ENCODE measurements at places on chromosomes 16 and 17.
A peak's percentile ranks its signal among the peaks of the same experiment; 100 is the strongest.

DNA sequence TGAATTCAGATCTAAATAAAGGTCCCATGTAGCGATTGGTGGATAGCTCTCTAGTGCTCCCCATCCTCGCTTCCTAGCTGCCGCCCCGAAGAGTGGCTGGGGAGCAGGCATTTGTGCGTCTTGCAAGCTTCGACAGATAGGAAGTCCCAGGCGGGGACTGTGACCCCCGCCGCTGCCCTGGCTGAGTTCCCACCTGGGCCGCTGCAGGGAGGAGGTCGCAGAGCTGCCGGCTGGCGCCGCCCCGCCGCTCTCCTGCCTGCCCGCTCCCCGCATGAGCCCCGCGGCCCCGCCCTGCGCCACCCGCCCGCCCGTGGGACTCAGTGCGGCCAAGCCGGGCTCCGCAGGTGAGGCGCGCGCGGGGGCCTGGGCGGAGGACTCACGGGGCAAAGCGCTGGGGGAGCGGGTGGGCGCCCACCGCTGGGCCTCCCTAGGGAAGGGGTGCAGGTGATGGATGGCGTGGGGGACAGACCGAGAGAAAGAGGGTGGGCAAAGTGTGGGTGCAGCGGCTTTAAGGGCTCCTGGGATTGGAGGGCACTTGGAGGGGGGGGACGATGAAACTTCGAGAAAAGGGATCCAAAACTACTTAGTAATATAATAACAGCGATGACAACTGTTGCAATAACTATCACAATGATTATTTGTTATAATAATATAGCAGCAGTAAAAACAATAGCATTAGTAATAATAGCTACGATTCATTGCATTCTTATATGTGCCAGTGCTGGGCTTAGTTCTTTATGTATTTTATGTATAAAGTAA is at the start of gene OTOA:
Gene OTOA (plus strand): TSS at position 80 of the 759 bp plus-strand sequence. CDS start 14,547 bp downstream, outside the sequence.
- DNase-seq, result no peak

DNA sequence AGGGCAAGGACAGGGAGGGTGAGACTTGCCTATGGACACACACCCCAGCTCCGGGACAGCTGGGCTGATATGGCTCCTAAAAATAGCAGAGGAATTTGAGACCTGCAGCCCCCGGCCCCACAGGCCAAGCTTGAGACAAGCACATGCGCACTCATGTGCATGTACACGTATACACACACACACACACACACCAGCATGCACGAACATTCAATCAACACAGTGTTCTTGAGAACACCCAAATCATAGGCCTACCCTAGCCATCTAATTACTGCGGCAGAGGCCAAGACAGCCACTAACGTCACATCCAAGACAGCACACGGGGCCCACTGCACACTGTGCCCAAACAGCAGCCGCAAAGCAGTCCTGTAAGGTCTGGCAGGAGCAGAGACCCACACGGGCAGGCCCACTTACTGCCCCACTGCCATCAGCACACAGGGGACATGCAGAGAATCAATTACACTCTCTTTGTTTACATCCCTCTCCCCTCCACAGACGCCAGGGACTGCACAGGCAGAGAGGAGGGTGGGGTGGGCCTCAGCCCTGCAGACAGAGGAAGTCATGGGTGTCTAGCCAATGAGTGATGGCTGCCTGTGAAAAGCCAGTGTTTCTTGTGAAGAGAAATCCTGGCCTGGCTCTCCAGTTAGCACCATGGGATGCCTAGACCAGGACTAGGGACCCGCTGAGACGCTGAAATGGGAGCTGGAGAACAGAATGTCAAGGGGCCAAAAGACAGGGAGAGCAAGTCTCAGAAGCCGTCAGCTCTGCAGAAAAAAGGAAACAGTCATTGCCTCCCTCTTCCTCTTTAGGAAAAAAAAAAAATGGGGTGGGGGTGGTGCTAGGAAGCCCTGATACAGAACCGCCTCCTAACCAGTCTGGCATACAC is 39.3 kb downstream of the MYO18A start:
- DNase-seq, result no peak

DNA sequence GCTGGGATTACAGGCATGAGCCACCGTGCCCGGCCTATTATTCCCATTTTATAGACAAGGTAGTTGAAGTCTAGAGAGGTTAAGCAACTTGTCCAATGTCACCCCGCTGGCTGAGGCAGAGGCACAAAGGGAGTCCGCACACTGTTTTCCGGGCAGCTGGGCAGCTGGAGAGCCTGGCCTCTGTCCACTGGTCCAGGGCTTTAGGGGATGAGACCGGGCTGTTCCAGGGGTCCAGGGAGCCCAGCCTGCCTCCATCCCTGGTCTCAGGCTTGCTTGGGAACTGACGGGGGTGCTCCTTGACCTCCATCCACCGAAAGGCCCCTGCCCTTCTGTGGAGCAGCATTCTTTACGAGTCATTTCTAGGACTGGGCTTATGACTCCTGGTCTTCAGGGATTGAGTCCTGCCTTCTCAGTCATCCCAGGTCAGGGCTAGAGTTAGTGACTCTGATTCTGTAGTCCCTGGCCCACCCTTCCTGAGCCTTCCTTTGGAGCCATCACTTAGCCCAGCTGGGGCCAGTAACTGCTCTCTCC is 37.5 kb downstream of the SOCS3 start:
- no peak for DNase-seq

- no peak for DNase-seq
These were observed 15.0 kb upstream of the NTN1 start for GRCh38 chr17:9006175-9006767.

- DNase-seq, result peak; percentile 81
These were observed 106.6 kb downstream of the N4BP1 start for GRCh38 chr16:48503336-48503735.

- DNase-seq, result no peak
These were observed 949.6 kb downstream of the CDH11 start for GRCh38 chr16:64172226-64172625.

DNA sequence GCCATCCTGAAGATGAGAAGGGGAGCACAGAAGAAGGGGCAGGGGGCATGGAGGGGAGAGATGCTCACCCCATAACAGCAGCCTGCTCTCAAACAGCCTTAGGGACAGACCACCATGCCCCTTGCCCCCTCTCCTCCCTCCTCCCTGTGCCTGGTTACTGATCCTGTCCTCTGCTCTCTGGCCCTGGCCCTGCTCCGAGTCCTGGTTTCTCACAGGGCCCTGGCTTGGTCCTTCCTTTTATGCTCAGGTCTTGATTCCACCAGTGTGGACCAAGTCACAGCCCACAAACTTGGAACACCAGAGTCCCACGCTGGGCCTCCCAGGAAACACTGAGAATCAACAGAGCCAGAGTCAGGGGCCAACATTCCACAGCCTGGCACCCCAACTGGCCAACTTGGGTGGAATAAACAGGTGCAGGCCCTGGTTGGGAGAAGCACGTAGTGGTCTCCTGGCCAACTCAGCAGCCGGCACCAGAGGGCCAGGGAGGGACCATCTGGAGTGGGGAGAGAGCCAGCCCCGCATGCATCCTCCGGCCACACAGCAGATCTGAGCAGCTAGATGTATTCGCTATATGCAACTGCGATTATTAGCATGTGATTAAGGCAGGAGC is 44.9 kb upstream of the CDC42EP4 start:
- no peak for DNase-seq

DNA sequence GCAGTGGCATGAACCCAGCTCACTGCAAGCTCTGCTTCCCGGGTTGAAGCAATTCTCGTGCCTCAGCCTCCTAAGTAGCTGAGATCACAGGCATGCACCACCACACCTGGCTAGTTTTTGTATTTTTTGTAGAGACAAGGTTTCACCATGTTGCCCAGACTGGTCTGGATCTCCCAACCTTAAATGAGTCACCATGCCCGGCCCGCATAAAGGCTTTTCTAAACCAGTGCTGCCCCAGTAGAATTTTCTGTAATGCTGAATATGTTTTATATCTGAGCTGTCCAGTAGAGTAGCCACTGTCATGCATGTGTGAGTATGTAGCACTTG is 36.9 kb upstream of the WSB1 start:
- no peak for DNase-seq

- DNase-seq, result no peak
These were observed 1.1 kb downstream of the CRLF3 start for GRCh38 chr17:30823421-30823820.
